ENCODE measurements at places on chromosomes 12 and 14.

GRCh38 chr14:50312734-50313054, 570 bp downstream of the DMAC2L start:
- DNase-seq: no peak

DNA sequence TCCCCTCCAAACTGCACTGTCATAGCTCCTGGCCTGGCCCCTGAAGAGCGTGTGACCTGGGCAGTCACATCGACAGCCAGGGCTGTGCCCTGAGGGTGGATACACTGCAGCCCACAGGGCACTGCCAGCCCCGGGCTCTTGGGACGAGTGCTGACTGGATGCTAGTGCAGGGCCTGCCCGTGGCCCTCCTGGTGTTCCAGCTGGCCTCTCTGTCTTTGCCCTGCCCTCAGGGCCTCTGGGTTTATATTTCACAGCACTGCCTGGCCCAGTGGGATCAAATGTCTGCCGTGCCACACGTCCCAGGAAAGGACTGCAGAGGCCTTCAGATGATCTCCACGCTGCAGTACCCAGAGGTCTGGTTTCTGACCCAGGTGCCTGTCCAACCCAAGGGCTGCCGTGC, 10.1 kb upstream of the CCDC197 start:
- no peak for DNase-seq

- DNase-seq: no peak
Observed at GRCh38 chr14:73783107-73783727, 68.4 kb upstream of the PTGR2 start.

DNA sequence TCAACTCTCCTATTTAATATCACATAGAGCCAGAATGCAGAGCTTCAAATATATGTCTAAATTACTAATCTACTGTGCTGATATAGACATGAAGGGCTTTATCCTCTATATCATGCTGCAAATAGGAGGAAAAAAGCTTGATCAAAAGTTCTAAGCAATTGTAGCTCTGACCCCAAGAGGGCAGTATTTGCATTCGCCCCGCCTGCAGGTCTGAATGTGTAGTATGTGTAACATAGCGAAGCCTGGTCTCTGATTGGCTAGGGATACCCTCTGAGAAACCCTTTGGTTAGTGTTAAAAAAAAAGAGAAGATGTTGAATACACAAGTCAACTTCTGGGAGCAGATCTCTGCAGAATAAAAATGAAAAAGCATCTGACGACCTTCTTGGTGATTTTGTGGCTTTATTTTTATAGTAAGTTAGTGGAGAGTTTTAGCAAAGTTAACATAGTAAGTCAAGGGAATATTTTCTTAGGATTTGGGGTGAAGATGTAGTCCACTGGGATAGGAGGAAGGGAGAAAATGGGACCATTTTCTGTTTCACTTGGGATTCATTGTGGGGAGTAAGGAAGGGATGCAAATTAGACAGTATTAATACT, 151.6 kb upstream of the OR4E1 start:
- peak; percentile 66 for DNase-seq

- no peak for DNase-seq
Observed at GRCh38 chr12:107302649-107303341, 209.4 kb upstream of the CRY1 start.

- DNase-seq: peak; percentile 81
Observed at GRCh38 chr14:57060276-57060955, 208.3 kb downstream of the EXOC5 start.

DNA sequence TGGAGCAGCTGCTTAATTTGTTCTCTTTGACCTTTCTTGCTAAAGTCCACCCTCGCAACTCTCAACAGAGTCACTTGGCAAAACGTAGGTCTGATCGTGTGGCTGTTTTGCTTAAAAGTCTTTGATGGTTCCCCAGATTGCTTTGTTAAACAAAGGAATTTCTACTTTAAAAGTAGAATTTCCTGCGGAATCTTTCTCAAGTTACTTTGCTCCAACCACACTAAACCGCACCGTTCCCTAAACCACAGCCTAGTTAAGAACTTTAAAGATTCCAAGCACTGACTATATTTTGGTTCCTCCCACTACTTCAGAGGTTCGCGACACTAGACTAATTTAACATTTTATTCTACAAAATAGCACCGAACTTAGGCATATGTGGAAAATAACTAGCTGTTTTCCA, 114.8 kb upstream of the FGD4 start:
- no peak for DNase-seq

GRCh38 chr12:65858831-65859230, 34.5 kb downstream of the HMGA2 start:
- DNase-seq: no peak

GRCh38 chr12:50508970-50509663, 4.3 kb downstream of the DIP2B start:
- no peak for DNase-seq

- no peak for DNase-seq
Observed at GRCh38 chr14:22797017-22797917, 18.0 kb downstream of the SLC7A7 start.

- peak; percentile 79 for DNase-seq
Observed at GRCh38 chr12:76183459-76184186, 99.1 kb upstream of the NAP1L1 start.

- peak; percentile 68 for DNase-seq
Observed at GRCh38 chr12:102484428-102484958, 4.1 kb upstream of the IGF1 start.

- DNase-seq: no peak
Observed at GRCh38 chr12:49868952-49869815, 26.3 kb upstream of the BCDIN3D start.

- DNase-seq: no peak
Observed at GRCh38 chr14:106821119-106821518, 1294.7 kb downstream of the TMEM121 start.

DNA sequence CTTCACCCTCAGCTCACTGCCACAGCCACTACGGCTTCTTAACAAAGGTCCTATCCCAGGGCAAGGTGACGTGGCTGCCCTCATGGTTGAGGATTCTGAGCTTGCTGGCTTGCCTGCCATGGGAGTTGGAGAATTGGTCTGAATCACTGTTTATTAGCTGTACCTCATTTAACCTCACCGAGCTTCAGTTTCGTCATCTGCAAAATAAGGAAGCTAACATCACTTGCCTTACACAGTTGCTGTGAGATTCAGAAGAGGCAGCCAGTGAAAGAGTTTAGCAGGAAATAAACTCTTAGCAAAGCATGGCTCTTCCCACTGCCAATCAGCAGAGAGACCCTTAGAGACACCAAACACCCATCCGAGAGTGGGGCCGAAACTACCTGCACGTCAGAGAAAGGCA, 90.1 kb upstream of the KCNA1 start:
- no peak for DNase-seq

DNA sequence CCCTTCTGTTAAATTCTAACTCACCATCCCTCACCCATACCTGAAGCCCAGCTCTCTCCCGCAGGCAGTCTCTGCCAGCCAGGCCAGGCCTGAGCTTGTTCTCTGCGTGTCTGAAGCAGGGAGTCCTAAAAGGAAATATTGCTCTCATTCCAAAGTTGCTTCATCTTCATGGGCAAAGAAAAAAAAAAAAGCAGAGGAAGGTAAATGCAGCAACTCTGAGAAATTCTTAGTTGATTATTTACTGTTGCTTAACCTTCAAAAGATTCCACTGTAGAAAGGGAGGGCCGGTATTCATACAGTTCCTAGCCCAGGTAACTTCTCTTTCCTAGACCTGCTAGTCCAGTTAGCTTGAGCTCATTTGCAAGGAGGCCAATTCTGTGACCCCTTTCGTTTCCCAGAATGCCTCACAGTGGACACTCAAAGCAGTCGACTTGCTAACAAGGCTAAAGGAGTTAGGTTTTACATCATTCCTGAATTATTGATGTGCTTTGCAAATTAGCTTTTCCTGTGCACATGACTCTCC, 193.5 kb upstream of the EEA1 start:
- DNase-seq: no peak

GRCh38 chr12:102421802-102422583, 58.4 kb downstream of the IGF1 start:
- peak; percentile 49 for DNase-seq

DNA sequence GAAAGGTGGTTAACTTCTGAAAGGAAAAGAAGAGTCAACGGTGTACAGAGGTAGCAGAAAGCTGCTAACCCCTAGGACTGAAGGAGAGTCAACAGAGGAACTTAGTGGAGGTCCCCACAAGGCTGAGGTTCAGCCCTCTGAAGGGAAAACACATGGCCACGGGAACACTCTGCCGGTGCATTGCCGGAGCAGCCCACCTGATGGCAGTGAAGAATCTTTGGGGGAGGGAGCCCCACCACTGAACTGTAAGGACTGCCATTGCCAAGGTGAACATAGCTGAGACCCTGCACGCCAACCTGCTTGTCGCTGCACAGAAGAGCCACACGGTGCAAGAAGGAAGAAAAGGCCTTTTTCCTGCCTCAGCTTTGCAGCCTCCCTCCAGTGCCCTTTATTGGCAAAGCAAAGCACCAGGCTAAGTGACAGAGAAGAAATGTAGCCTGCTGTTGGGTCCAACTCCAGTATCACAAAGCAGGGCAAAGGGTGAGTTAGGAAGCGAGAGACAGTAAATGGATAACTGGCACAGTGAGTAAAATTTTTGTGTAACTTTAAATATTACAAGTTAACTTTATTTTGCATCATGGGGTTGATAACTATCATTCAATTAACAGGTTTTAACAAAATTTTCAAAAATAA, 76.9 kb downstream of the LIN52 start:
- no peak for DNase-seq

- DNase-seq: no peak
Observed at GRCh38 chr14:103693515-103693914, 21.7 kb downstream of the XRCC3 start.

GRCh38 chr12:63752283-63752682, 27.4 kb upstream of the RXYLT1 start:
- DNase-seq: peak; percentile 33

DNA sequence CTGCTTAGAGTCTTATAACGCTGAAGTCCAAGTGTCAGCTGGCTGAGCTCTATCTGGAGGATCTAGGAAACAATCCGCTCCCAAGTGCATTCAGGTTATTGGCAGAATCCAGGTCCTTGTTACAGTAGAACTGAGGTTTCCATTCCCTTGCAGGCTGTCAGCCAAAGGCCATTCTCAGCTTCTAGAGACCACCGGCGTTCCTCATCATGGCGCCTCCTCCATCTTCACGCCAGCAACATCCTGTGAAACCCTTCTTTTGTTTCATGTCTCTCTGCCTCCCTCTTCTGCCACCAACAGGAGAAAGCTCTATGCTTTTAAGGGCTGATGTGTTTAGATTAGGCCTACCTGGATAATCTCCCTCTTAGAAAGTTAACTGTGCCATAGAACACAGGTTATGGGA, 133.0 kb upstream of the RASSF8 start:
- no peak for DNase-seq

DNA sequence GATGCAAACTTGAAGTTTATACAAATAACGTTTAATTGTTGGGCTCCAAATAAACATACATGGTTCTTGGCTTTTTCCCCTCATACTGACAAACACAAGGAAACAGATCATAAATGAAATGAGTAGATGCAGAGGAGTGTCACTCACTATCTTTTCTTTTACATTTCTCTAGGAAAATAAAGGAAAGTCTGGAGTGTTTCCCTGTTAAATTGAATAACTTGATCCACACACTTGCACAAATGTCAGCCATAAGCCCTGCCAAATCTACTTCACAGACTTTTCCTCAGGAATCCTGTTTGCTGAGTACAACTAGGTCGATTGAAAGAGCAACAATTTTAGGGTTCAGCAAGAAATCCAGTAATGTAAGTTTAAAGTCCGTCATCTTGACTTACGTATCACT, 175.3 kb downstream of the PLCZ1 start:
- no peak for DNase-seq

DNA sequence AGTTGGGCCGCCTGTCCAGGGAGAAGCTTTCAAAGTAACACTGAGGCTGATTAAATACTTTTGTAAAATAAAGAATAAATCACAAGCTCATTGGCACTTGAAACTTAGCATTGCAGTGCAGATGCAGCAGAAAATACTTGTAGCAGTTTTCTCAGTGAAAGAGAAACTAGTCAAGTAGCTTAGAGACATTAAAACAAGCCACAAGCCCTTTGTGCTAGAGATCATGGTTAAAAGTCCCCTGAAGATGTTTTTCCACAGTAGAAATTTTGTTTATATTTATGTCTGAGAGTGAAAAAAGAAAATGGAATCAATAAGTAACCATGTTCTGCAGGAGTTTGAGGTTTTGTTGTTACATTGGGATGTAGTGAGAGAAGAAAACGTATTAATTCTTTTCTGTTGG, 5.9 kb downstream of the PSEN1 start:
- DNase-seq: no peak

- DNase-seq: no peak
Observed at GRCh38 chr12:108980831-108981618, 39.8 kb downstream of the SVOP start.

DNA sequence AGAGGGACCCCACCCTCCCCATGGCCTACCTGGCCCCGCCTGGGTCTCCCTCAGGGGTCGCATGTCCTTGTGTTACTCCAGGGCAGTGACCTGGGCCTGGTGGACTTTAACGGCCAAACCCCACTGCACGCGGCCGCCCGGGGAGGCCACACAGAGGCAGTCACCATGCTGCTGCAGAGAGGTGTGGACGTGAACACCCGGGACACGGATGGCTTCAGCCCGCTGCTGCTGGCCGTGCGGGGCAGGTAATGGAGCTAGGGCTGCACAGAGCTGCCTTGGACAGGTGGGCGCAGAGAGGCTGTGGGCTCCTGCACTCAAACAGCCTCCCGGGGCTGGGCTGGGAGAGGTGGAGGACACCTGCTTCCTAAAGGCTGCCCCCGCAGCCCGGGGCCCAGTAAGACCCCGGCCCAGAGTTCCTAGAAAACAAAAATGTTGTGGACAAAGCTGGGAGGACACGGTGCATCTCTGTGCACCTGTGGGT, 21.6 kb downstream of the ASPG start:
- DNase-seq: no peak

DNA sequence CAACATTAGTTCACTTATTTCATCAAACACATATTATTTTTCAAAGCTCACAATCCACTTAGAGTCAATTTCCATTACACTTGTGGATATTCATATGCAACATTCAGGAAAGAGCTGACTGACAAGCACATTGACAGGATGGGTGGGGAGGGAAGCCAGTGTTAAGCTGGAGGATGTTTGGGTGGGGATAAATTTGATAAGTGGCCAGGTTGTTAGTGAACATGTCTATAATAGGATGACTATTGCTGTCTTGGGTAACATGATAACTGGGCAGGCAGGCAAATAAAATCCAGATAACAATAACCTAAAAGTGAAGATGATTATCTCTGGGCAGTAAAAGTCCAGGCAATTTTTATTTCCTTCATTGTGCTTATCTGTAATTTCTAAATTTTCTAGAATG, 73.8 kb upstream of the OSBPL8 start:
- DNase-seq: no peak

GRCh38 chr14:86858031-86858430, 1135.0 kb downstream of the GALC start:
- DNase-seq: no peak

GRCh38 chr12:51009056-51009440, 17.1 kb downstream of the SLC11A2 start:
- peak; percentile 62 for DNase-seq

- peak; percentile 44 for DNase-seq
Observed at GRCh38 chr12:121534495-121535148, 46.2 kb downstream of the KDM2B start.

- DNase-seq: peak; percentile 76
Observed at GRCh38 chr12:27142101-27142721, 59.8 kb upstream of the C12orf71 start.

- peak; percentile 36 for DNase-seq
Observed at GRCh38 chr14:21703357-21704326, 30.0 kb upstream of the OR4E1 start.
